Fibroblast of the aortic adventitia (primary cell): ENCODE measurements at places on chromosomes 4 and X.

- DNase-seq = no peak
These were observed 465 bp downstream of the HNRNPH2 start for GRCh38 chrX:101408532-101408841.

DNA sequence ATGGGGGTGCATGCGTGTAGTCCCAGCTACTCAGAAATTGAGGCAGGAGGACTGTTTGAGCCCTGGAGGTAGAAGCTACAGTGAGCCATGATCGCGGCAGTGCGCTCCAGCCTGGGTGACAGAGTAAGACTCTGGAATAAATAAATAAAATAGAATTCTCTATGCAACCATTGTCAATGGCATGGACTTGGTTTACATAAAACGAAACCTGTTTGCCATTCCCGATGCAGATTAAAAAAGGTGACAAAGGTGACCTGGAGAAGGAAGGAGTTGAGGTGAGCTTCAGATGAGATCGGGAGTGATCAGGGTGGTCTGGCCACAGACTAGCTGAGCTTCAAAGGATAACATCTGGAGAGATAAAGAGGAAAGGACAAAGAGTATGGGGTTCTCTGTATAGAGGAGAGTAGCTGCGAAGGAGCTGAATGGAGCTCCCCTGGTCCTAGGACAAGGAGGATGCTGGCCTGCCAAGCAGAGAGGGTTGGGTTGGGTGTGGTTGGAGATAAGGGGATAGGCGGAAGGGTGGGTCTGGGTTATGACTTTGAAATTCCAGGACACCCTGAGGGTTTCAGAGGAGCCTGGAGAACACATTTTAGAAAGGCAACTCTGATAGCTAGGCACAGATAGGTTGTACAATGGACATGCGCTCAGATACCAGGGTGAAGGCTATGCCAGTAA is 98.6 kb downstream of the RBM47 start:
- no peak for DNase-seq

DNA sequence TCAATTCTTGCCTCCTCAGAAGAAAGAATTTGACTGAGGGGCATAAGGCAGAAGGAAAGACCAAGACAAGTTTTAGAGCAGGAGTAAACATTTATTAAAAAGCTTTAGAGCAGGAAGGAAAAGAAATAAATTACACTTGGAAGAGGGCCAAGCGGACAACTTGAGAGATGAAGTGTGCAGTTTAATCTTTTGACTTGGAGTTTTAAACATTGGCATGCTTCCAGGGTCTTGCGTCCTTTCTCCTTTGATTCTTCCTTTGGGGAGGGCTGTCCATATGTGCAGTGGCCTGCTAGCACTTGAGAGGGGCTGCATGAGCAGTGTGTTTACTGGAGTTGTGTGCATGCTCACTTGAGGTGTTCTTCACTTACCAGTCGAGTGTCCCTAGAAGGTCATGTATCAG is 275.8 kb upstream of the IL1RAPL1 start:
- no peak for DNase-seq

DNA sequence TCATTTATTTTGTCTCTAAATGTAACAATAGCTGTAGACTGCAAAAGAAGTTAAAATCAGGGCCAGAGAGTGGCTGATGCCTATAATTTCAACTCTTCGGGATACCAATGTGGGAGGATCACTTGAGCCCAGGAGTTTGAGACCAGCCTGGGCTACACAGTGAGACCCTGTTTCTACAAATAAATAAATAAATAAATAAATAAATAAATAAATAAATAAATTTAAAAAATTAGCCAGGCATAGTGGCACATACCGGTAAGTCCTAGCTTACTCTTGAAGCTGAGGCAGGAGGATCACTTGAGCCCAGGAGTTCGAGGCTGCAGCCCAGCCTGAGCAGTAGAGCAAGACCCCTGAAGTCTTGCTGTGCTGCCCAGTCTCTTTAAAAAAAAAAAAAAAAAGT is 79.1 kb downstream of the WWC2 start:
- DNase-seq = no peak

DNA sequence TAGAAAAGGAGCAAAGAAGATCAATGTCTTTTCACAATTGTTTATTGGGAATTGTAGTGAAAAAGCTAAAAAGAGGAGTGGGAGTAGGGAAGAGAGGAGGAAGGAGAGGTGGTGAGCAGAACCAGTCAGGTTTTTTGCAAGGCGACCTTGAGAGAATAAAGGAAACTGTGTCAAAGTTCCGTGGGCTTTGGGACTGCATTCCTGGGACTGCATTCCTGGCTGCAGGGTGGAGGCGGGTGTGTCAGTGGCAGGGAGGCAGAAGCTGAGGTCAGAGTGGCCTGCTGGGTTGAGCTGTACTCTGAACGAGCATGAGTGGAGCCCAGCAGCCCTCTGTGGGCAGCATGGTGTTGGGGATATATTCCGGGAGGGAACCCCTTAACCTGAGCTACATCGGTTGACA is 66.8 kb upstream of the UCP1 start:
- DNase-seq = peak; percentile 37

DNA sequence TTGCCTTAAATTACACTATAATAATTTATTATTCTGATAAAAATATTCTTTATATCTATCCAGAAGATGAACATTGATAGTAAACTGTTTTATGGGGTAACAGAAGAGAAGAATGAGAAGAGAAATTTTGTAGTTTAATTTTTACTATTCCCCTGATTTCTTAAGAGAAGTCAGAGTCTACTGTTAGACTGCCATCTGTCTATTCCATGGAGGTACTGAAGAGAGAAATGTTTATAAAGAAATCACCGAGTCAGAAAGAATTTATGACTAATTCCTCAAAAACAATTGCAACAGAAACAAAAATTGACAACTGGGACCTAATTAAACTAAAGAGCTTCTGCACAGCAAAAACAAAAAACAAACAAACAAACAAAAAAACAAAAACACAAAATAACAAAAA is 149.9 kb downstream of the FGF16 start:
- peak; percentile 56 for DNase-seq

DNA sequence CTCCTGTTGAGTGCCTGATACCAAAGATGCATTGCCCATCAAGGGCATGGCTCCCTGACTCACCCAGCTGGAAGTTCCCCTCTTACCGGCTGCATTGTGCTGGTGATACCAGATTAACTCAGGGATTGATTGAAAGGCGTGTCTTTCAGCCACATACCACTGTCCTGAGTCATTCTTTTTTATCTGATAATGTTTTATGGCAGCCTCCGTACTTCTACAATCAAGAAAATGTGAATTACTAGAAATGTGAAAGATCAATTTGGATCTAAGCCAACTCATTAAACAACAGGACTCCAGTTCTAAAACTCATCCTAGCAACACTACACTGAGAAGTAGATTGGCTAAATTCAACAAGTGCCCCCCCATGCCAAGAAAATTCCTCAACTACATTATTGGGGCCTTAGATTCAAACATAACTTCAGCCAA is 40.0 kb downstream of the TXK start:
- DNase-seq = peak; percentile 47

DNA sequence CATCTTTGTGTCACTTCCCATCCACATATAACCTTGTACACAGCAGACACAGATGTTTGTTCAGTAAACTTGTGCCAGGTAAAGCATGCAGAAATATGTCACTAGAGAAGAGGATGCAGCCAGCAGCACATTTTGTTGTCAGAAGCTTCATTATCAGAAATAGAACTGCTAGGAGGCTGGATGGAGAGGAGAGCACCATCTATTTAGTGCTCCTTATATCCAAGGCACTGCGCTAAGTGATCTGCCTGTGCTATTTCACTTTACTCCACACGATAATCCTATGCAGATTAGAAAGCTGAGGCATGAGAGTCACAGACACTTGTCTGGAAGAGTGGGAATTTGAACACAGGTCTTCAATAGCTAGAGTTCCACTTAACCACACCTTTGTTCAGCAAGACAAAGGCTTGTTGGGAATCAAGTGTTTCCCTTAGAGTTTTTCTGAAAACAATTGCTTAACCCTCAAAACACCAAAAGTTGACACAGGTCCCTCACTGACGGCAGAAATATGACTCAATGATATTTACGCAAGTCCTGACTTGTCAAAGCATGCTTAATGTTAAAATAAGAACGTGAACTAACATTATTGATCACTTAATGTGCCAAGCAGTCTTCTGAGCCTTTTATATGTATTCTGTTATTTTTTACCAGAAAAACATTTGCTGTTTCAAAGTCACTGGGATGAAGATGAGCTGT is 1.2 kb upstream of the QDPR start:
- DNase-seq = no peak

GRCh38 chr4:9999956-10000561 is 21.2 kb downstream of the SLC2A9 start:
- no peak for DNase-seq

GRCh38 chrX:36961590-36961989 is 46.6 kb upstream of the FAM47C start:
- no peak for DNase-seq

GRCh38 chr4:117574085-117574484 is 460.2 kb upstream of the NDST3 start:
- no peak for DNase-seq

DNA sequence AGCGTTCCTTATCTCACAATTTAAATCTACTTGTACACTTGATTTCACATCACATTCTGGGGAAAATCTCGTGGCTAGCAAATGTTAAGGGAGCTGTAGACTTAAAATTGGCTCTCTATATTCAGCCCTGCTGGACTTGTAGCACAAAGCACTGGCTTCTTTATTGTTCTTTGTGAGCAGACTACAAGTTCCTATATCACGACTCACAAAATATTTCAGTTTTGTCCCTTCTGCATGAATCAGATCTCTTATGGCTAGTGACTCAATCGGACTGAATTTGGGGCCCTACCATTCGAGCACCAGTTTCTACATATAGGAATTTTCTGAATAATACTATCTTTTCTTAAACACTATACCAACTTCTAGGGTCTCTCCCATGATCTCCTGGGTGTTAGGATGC is 390.1 kb downstream of the ADAM29 start:
- DNase-seq = peak; percentile 41

- DNase-seq = no peak
These were observed 13.3 kb upstream of the TADA2B start for GRCh38 chr4:7029921-7030320.

GRCh38 chr4:89871211-89871610 is 23.4 kb upstream of the MMRN1 start:
- no peak for DNase-seq

GRCh38 chrX:130162094-130162735 is 3.4 kb downstream of the AIFM1 start:
- no peak for DNase-seq

DNA sequence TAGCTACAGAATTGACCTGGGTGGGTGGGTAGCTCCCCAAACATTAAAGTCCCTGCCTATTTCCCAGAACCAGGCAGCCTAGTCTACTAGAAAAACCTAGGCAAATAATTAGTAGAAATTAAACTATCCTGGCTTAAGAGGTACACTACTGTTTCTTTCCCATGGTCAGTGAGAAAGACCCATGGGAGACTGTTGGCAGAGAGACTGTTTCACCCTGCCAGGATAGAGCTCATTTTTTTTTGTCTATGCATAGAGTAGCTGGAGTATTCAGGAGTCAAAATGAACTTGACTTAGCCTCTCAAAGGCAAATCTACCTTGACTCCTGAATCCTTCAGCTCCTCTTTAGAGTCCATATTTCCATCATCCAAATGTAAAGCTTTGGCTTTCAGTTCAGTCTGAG is 107.0 kb upstream of the AR start:
- DNase-seq = no peak

GRCh38 chr4:68499021-68499420 is 51.8 kb downstream of the TMPRSS11E start:
- DNase-seq = no peak

DNA sequence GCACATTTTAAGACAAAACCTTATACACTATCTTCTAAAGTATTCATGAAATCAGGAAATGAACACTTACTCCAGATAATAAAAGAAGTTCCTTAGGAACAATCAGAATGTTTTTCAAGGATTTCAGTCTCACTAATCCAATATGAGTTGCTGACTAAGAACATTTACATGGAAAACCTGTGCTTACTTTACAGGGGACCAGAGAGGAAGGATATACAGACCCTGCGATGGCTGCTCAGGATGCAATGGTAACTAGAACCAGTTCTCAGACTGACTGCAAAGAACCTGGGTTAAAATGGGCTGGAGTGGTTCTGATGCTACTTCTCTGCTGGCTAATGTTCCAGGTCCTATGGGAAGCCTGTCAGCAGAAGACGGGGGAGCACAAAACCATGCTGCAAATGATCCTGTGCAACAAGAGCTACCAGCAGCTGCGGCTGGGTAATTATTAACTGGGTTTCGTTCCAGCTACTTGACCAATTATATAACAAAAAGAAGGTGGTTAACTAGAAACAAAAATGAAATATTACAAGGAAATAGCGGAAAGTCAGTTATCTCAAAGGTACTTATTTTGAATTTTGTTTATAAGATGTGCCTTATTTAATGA is 85.3 kb downstream of the ANXA10 start:
- no peak for DNase-seq

GRCh38 chrX:9770319-9770718 is 4.7 kb upstream of the GPR143 start:
- DNase-seq = no peak

DNA sequence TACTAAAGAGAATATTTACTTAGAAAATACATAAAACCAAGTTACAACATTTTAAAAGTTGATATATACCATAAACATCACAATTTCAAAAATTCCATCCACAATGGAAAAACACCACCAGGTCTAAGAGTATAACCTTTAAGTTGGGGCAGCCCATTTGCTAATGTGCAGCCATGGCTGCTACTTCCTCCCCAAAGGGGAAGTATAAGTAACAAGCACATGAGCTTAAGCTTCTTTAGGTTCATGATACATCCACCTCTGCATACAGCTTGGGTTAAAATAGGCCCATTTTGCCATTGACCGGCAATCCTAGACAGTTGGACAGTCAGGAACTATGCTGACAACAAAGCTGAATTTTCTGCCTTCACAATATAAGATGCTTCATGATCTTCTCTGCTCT is 16.6 kb upstream of the GASK1B start:
- no peak for DNase-seq

- no peak for DNase-seq
These were observed 229.0 kb upstream of the LCORL start for GRCh38 chr4:18250564-18250963.

- DNase-seq = peak; percentile 67
These were observed 30.2 kb downstream of the ASB5 start for GRCh38 chr4:176238826-176239225.

- DNase-seq = peak; percentile 16
These were observed 1.0 kb upstream of the ARHGAP4 start for GRCh38 chrX:153926858-153927671.

DNA sequence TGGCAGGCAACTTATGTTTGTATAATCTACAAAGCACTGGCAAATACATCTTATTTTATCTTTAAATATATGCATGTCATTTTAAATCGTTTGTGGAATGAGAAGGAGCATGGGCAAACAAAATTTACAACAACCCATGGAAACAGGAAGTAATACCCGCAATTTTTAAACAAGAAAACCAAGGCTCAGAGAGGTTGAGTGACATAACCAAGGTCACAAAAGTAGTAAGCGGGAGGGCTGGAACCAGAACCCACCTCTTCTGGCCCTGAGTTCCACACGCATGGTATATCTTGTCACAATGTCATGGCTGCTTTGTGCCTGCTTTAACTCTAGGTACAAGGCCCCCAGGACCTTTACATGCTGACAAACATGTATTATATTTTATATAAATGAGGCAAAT is 52.9 kb downstream of the SLC7A11 start:
- no peak for DNase-seq

- DNase-seq = no peak
These were observed 42.8 kb upstream of the CCSER1 start for GRCh38 chr4:90084277-90084966.
